ENCODE measurements at places on chromosomes 1 and 21. TPM values are rescaled to one million over a fixed set of nuclear protein-coding genes. Genes with fewer than 3 reads are reported as not detected.

Gene GAS5
- total RNA-seq, result 1,204 TPM

Gene SLC25A24
- 17.4 TPM for total RNA-seq

Gene MANEAL
- total RNA-seq, result 1.9 TPM

Gene HPCAL4
- 0.86 TPM for total RNA-seq

DNA sequence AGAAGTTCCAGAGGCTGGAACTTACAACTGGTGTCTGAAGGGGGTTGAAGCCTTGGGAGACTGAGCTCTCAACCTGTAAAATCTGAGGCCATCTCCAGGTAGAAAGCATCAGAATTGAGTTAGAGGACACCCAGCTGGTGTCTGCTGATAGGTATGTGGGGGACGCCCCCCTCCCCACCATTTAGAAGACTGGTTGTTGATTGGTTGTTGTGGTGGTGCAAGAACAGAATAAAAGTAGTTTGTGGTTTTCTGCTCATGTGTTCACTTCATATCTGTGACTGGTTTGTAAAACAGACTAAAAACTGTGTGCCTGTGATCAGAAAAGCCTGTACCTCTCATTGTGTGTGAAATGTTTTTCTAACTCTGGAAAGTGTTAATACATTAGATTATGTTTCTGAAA lies 33.2 kb upstream of the PDE4B start:
- DNase-seq, result no peak

- DNase-seq, result no peak
Measured at GRCh38 chr1:43484367-43484766, 30.6 kb upstream of the HYI start.

- no peak for DNase-seq
Measured at GRCh38 chr1:20301463-20302107, 10.9 kb downstream of the VWA5B1 start.

- peak; percentile 10 for DNase-seq
Measured at GRCh38 chr1:52520148-52520547, 32.7 kb downstream of the TUT4 start.

All from activated T-cell treated with anti-CD3 and anti-CD28 coated beads, Interleukin-2, amount 50 U/mL, for 72 hours (primary cell).